ENCODE measurements at places on chromosomes 2 and 18.

- DNase-seq, result no peak
These were observed 83.3 kb upstream of the EPB41L5 start for GRCh38 chr2:119929537-119929936.

GRCh38 chr2:121608367-121608766 is 40.9 kb downstream of the CLASP1 start:
- DNase-seq, result no peak

DNA sequence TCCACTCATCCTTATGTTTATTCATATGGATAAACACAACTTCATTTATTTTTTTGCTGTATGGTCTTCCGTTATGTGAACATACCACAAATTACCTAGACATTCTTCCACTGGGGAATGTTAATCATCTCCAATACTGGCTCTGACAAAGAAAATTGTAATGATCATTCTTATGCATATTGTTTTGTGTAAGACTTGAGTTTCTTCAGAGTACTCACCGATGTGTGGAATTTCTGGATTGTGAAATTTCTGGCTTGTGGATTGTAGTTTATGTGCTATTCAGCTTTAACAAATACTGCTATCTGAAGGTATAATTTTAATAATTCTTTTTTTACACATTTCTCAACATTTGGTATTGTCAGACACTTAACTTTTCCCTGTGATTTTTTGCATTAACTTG is 212.2 kb upstream of the THUMPD2 start:
- peak; percentile 86 for DNase-seq

DNA sequence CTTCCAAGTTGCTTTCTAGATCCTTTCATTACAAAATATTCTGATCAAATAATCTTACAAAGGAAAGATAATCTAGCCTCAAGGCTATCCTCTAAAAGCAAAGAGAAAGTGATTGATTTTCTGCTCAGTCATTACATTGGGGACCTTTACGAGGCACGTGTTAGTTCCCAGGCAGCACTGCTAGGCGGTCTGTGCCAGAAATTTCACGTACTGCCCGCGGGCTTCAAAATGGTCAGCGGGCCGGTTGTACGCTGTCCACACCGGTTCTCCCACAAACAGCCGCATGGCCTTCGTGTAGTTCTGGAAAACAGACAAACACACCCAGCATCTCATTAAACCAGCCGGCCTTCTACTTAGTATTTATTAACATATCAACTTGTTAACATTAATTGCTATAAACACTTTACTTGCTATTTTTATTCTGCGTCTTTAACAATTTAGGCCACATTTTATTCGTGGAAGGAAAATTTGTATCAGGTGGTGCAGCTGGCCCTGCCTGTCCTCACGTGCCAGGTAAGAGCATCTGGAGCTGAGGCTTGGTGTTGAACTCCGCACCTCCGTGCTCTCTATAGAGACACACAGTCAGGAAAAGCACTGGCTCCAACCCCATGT is 20.4 kb downstream of the ADI1 start:
- DNase-seq, result no peak

DNA sequence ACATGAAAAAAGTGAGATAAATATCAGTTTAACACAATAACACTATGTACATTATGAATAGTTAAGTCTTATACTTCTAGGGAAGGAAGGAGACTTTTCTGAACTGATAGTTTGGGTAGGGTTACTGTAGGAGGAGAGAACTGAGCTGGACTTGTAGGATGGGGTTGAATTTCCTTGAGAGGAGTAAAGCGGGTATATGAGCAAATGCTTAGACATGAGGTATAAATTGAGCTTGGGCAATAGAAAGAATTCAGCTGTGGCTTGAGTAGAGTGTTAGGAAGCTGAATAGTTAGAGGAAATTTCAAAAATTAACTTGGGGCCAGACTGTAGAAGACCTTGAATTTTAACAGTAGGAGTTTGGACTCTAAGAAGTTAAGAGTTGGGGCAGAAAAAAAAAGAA is 45.1 kb downstream of the LCLAT1 start:
- DNase-seq, result no peak

Measured in fibroblast of skin of abdomen (primary cell).